Astrocyte of the hippocampus (primary cell): ENCODE measurements at places on chromosomes 2 and 18.
A peak's percentile ranks its signal among the peaks of the same experiment; 100 is the strongest.

DNA sequence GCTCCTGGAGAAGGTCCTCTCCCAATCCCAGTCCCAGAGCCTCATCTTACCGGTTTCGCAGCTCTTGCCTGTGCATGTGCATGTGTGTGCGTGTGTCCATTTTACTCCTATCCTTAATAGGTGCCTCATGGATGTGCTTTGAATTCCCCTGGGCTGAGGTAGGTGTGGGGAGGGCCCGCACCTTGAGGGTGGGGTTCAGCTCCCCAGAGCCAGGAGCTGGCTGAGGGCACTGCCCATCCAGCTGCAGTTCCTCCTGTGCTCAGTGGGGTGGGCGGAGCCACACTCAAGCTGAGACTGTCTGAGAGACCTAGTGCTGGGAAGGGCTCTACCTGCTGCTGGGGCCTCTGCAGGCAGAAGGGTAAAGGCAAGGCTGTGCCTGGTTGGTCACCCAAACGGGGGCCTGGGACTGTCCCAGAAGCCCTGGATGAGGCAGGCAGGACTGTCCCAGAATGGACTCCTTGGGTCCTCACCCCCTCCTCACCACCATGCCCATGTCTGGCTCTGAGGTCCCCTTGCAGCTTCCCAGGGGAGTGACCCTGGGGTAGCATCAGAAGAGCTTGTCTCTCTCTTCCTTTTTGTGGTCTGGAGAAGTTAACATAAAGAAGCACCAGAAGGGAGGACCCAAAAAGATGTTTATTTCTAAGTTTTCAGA lies 8.9 kb downstream of the GDF7 start:
- DNase-seq = no peak

DNA sequence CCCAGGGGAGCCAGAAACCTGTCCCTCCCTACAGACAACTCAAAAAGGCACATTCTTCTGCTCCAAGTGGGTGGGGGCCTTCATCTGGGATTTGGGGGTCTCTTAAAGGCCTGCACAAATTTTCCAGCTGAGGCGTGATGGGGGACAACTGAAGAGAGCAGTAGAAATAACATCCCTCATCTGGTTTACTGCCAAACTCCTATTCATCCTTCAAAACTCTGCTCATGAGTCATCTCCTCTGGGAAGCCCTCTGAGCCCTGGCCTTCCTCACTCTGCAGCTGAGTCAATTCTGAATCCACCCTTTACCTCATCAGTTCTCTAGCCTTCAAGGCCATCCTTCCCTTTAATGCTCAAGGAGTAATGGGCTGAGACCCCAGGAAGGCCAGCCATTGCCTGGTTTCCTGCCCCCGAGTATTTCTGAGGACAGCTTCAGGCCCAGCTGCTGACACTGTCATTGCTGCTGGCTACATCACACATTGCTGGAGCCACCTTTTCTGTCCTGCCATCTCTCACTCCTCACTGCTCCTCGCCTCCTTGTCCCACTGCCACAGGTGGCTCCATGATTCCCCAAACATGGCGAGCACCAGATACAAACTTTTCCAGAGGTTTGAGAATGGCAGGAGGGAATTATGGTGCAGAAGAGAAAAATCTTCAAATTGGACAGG lies 32.2 kb upstream of the GLI2 start:
- no peak for DNase-seq

- no peak for DNase-seq
Measured at GRCh38 chr2:239212121-239212928, 188.5 kb downstream of the HDAC4 start.

GRCh38 chr18:68721681-68722583 lies 7.0 kb upstream of the TMX3 start:
- DNase-seq = no peak

- peak; percentile 26 for DNase-seq
Measured at GRCh38 chr2:96146153-96146880, 1.1 kb upstream of the DUSP2 start.

DNA sequence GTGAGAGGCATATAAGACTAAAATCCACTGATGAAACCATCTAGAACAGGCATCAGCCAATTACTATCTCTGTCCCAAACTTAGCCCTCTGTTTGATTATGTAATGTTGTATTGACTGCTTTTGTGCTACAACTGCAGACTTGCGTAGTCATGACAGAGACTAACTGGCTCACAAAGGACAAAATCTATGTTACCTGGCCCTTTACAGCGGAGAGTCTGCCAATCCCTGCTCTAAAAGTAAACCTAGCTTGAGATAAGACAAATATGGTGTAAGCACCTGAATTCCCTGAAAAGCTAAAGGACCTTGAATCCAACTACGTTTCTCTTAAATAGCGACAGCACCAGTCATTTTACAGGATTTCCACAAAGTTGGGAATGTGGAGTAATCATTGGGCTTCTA lies 102.8 kb upstream of the LRRTM1 start:
- no peak for DNase-seq

DNA sequence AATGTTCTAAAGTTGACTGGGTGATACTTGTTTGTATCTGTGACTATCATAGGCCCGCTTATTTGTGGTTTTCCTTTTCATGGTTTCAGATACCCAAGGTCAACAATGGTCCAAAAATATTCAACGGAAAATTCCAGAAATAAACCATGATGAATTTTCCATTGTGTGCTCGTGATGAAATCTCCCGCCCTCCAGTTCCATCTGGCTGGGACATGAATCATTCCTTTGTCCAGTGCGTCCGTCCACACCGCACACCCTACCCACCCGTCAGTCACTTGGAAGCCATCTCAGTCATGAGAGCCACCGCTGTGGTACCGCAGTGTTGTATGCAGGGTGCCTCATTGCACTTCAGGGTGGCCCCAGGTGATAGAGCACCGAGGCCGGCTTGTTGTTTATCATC lies 268.2 kb upstream of the PXDN start:
- peak; percentile 72 for DNase-seq
